ENCODE measurements at places on chromosomes 1 and 21. TPM values are rescaled to one million over a fixed set of nuclear protein-coding genes. Genes with fewer than 3 reads are reported as not detected.

Gene APOBEC4
- total RNA-seq = 0.25 TPM

Gene RCAN1
- total RNA-seq = 91.3 TPM

Gene ADIPOR1
- total RNA-seq = 69.7 TPM

Gene IFNLR1
- 11.3 TPM for total RNA-seq

Gene OR10K2
- not detected for total RNA-seq

Gene NR5A2
- 53.6 TPM for total RNA-seq

Gene RHBDL2
- total RNA-seq = 35.1 TPM

Gene CHRM3
- total RNA-seq = 13.2 TPM

Gene C1orf94
- total RNA-seq = 0.11 TPM

Gene ENO1
- 484 TPM for total RNA-seq

Gene CLDN14
- 0.20 TPM for total RNA-seq

Gene FTCD
- total RNA-seq = 0.22 TPM

Gene ZNF695
- total RNA-seq = 1.1 TPM

Gene CAMK2N1
- 242 TPM for total RNA-seq

Gene KLHDC8A
- total RNA-seq = 0.59 TPM

Gene NUP210L
- not detected for total RNA-seq

Gene B3GALT5
- total RNA-seq = 95.6 TPM

Gene SLC9C2
- total RNA-seq = not detected

Gene CD247
- total RNA-seq = 5.2 TPM

Gene LACTBL1
- total RNA-seq = not detected

Gene SAMSN1
- total RNA-seq = 2.8 TPM
